Astrocyte (in vitro differentiated cells and primary cell): ENCODE measurements at places on chromosomes 1 and 21. TPM values are rescaled to one million over a fixed set of nuclear protein-coding genes. Genes with fewer than 3 reads are reported as not detected.
A peak's percentile ranks its signal among the peaks of the same experiment; 100 is the strongest.

DNA sequence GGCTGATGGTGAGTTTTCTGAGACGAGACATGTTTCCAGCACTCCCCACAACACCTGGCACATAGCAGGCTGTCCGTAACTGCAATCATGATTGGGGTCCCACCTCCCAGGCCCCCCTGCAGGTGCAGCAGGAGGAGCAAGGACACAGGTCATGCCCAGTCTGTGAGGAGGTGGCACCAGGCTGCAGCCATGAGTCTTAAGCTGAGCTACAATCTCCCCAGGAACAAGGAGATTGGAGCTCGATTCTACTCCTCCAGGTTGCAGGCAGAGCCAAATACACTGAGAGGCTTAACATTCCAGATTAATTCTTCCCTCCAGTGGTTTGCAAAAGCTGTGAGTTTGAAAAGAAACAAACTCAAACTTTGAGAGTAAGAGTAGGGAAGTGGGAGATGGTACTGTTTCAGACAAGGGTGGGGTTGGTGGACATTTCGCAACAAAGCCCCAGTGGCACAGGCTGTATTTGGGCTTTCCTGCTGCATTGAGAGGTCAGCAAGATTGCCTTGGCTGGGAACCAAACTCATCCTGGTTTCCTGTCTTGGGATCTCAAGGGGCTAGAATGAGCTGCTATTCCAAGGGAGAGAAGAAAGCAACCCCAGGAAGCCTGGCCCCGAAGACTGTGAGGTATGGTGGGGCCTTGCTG is 64.8 kb upstream of the GALNT2 start:
- H3K27me3 ChIP-seq, result peaks cover 5% of the 10 kb centered on the region
- no peaks in the 10 kb centered on the region for H3K4me1 ChIP-seq
- no peak overlapping the region for H3K4me3 ChIP-seq
- H3K36me3 ChIP-seq, result no peaks in the 10 kb centered on the region

- no peaks in the 10 kb centered on the region for H3K36me3 ChIP-seq
- peak overlapping the region; percentile 28 for H3K27ac ChIP-seq
- H3K4me3 ChIP-seq, result no peak overlapping the region
Measured at GRCh38 chr1:212512816-212513559, 80.3 kb downstream of the NENF start.

ADGRL4 gene
- 18.7 and 19.6 TPM in 2 replicates for total RNA-seq

DNA sequence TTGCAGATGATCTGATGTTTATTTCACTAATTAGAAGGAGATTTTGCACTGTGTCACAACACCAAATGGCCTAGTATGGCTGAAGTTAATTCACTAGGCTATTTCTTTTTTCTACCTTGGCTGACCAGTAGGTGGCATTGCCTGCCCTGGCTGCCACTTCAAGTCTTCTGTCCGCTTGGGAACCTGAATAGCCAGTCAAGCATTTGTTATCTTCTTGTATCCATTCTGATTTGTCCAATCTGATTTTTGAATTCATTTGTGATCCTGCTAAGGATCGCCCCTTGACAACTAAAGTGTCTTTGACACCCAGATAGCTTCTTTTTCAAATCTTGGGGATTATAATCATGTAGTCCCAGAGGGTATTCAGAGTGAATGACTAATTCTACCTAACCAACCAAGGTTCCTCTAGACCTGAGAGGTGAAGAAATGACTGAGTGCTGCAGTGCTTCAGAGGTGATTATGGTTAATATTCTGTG is 99.4 kb downstream of the GIPC2 start:
- peak; percentile 61 for DNase-seq
- no peaks in the 10 kb centered on the region for H3K36me3 ChIP-seq
- no peak overlapping the region for H3K27ac ChIP-seq
- H3K4me3 ChIP-seq, result no peak overlapping the region
- H3K27me3 ChIP-seq, result no peaks in the 10 kb centered on the region
- H3K4me1 ChIP-seq, result no peaks in the 10 kb centered on the region

- DNase-seq, result no peak
- no peak overlapping the region for H3K4me3 ChIP-seq
- H3K4me1 ChIP-seq, result no peaks in the 10 kb centered on the region
- H3K27me3 ChIP-seq, result peaks cover 29% of the 10 kb centered on the region
Measured at GRCh38 chr21:42665026-42665425, 11.6 kb downstream of the PDE9A start.

GRCh38 chr1:29756901-29757725 is 520.8 kb downstream of the PTPRU start:
- DNase-seq, result no peak
- H3K27me3 ChIP-seq, result peaks cover 5% of the 10 kb centered on the region
- H3K36me3 ChIP-seq, result no peaks in the 10 kb centered on the region
- no peak overlapping the region for H3K27ac ChIP-seq
- H3K4me3 ChIP-seq, result no peak overlapping the region

KRTAP13-2 gene
- not detected in 2 replicates for total RNA-seq

OR2L13 gene
- total RNA-seq, result not detected in 2 replicates

- H3K27me3 ChIP-seq, result peaks cover 3% of the 10 kb centered on the region
- no peak overlapping the region for H3K4me3 ChIP-seq
- H3K4me1 ChIP-seq, result no peaks in the 10 kb centered on the region
- H3K27ac ChIP-seq, result no peak overlapping the region
- no peak for DNase-seq
Measured at GRCh38 chr1:93435443-93435842, 12.5 kb upstream of the FNBP1L start.

GRCh38 chr1:112395821-112396652 is at the start of gene CTTNBP2NL:
Gene CTTNBP2NL (plus strand): TSS chr1:112396214. CDS start chr1:112416166, 19,952 bp downstream.
- peak within 1 kb of the TSS; percentile 96 for H3K4me3 ChIP-seq
- peak; percentile 87 for DNase-seq
- no peaks in the 10 kb centered on the region for H3K27me3 ChIP-seq
- H3K4me1 ChIP-seq, result peaks cover 39% of the 10 kb centered on the region
- no peaks in the 10 kb centered on the region for H3K36me3 ChIP-seq

DNA sequence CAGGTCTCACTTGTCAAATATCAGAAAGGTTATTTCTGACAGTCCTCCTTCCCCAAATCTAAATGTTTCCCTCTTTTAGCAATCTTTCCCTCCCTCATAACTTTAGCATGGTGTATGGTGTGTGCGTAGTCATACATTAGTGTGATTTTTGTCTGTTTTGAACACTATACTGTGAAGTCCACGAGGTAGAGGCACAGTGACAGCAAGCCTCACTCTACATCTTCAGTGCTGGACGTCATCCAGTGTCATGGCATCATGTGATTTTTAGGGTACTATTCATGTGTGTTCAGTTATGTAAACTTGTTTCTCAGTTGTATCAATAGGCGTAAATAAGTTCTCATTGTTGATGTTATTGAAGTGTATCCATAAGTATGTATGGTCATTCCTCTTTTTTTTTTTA is 39.1 kb downstream of the DYRK1A start:
- no peak for DNase-seq
- no peak overlapping the region for H3K27ac ChIP-seq
- peaks cover 7% of the 10 kb centered on the region for H3K4me1 ChIP-seq
- no peaks in the 10 kb centered on the region for H3K36me3 ChIP-seq

DNA sequence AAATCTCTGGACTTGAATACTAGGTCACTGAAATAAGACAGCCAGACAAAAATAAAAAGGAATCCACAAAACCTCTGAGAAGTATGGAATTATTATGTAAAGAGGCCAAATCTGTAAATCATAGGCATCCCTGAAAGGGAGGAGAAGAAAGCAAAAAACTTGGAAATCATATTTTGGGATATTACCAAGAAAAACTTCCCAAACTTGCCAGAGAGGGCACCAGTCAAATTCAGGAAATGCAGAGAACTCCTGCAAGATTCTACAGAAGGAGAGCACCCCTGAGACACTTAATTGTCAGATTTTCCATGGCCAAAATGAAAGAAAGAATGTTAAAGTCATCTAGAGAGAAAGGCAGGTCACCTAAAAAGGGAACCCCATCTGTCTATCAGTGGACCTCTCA is 862.3 kb upstream of the PRMT6 start:
- no peaks in the 10 kb centered on the region for H3K27me3 ChIP-seq
- DNase-seq, result no peak
- H3K4me1 ChIP-seq, result no peaks in the 10 kb centered on the region
- H3K36me3 ChIP-seq, result no peaks in the 10 kb centered on the region

- no peaks in the 10 kb centered on the region for H3K27me3 ChIP-seq
- H3K36me3 ChIP-seq, result no peaks in the 10 kb centered on the region
Measured at GRCh38 chr1:93051961-93052360, 27.1 kb upstream of the MTF2 start.

GRCh38 chr1:21586846-21587601 is 77.8 kb downstream of the ALPL start:
- no peak overlapping the region for H3K4me3 ChIP-seq
- H3K4me1 ChIP-seq, result peaks cover 23% of the 10 kb centered on the region
- peaks cover 5% of the 10 kb centered on the region for H3K27me3 ChIP-seq
- H3K36me3 ChIP-seq, result no peaks in the 10 kb centered on the region
- peak; percentile 79 for DNase-seq

GRCh38 chr1:30756545-30757351 is 826 bp downstream of the LAPTM5 start:
- H3K4me3 ChIP-seq, result no peak overlapping the region
- H3K27ac ChIP-seq, result peak overlapping the region; percentile 38
- H3K36me3 ChIP-seq, result no peaks in the 10 kb centered on the region
- DNase-seq, result peak; percentile 94
